ENCODE measurements at places on chromosomes 4 and X. TPM values are rescaled to one million over a fixed set of nuclear protein-coding genes. Genes with fewer than 3 reads are reported as not detected.
A peak's percentile ranks its signal among the peaks of the same experiment; 100 is the strongest.

DNA sequence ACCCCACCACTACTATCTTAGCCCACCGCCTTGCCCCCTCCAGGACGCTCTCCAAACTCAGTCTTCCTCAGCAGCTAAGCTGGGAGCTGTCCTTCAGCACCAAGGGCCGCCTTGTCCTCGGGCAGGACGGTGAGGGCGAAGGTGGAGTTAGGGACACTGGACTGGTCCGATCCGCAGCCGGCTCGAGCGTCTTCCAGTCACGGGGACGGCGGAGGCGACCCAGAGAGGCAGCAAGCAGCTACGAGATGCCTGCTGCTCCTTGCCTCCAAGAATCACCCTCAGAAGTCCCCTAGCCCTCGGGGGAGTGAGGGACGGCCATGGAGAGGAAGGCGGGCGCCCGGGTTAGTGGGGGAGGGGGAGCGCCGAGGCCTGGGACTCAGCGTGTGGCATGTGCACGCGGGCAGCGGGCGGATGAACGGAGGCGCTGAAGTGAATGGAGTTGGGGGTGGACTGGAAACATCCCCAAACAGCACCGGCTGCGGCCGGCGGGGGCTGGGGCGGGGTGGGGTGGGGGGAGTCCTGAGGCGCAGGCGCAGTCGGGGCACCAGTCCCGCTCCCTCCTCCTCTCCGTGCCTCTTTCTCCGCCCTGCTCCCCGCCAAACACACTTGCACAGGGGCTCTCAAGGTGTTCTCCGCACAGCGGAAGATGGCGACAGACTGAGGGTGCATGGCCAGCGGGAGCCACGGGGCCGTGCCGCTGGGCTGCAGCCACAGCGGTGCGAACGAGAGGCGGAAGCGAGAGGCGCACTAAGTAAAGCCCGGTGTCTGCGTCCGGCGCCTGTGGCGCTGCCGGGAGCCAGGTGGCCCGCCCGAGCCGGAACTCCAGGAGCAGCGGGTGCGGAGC, at the start of gene NALF2:
NALF2 (plus strand) TSS at position 545 of the 844 bp plus-strand sequence. CDS start 957 bp downstream, outside the sequence.
- peak; percentile 59 for DNase-seq

DUSP9 gene
- polyA plus RNA-seq: 50.7 TPM

- DNase-seq: no peak
Observed at GRCh38 chr4:125705681-125706080, 390.9 kb downstream of the FAT4 start.

DNA sequence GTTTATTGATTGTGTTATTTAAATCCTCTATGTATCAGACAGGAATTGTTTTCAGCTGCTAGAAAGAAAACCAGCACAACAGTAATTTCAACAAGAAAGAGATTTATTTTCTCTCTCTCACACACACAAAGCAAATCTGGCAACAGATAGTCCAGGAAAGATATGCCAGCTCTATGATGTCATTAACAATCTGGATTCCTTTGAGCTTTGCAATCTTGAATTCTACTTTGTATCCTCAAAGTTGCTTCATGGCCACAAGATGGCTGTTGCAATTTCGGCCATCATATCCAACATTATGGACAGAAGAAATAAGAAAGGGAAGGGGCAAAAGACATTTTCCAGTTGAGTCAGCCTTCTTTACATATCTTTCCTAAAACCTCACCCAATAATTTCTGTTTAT, 19.8 kb upstream of the FMR1 start:
- DNase-seq: no peak

MSX1 gene
- polyA plus RNA-seq: 0.90 TPM

DNA sequence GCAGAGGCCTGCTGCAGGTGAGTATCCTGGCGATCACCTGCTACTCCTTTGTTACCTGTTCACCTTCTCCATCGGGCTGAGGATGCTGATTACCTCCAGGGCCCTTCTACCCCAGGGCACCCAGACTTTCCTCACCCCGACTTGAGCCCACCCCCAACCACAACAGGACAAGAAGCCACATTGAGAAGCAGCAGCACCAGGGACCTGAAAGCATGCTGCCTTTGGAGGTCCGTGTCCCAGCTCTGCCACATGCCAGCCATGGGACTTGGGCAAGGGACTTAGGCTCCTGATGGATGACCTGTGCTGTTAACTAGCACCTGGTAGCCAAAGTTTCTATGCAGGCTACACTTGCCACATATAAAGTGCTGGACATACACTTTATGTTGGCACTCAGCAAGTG, 89.7 kb downstream of the CPZ start:
- DNase-seq: no peak

EVC2 gene
- polyA plus RNA-seq: 9.1 TPM

PCSK1N gene
- polyA plus RNA-seq: 20.2 TPM

GRCh38 chr4:29948451-29948850, 771.7 kb upstream of the PCDH7 start:
- no peak for DNase-seq

DNA sequence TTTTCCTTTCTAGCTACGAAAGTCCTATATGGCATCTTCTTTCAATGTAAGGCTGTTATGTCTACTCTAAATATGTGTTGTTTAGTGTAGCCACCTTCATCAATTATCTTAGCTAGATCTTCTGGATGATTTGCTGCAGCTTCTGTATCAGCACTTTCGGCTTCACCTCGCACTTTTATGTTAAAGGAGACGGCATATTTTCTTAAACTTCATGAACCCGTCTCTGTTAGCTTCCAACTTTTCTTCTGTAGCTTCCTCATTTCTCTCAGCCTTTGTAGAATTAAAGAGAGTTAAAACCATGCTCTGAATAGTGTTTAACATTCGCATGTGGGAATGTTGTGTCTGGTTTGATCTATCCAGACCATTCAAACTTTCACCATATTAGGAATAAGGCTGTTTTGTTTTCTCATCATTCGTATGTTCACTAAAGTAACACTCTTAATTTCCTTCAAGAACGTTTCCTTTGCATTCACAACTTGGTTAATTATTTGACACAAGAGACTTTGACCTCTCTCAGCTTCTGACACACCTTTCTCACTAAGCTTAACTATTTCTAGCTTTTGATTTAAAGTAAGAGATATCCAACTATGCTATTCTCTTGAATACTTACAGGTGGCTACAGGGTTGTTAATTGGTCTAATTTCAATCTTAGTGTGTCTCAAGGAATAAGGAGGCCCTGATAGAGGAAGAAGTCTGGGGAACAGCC, 476.8 kb downstream of the GABRG1 start:
- no peak for DNase-seq

GRCh38 chr4:53479736-53480525, 102.5 kb downstream of the FIP1L1 start:
- DNase-seq: no peak

DNA sequence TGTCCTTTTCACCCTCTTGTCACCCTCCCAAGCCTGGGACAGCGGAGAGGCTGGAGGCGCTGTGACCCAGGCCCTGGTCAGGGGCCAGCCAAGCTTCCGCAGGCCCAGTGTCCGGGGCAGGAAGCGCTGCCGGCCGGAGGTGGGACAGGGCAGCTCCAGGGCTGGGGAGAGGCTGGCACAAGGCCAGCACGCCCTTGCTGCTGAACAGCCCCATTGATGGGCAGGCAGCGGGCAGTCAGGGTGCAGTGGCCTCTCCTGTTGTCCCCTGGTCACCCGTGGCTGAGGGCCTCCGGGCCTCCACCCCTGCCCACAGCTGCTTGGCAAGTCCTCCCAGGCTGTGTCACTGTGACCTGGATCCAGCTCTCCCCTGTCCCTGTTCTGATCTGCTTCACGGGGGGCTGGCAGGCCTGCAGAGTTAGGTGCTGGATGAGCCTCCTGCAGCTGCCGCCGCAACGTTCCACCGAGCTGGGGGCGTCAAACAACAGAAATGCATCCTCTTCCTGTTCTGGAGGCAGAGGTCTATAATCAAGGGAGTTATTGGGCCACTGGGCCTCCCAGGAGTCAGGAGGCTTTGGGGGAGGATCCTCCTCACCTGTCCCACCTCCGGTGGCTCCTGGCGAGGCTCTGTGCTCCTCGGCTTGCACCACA, 107.9 kb downstream of the PSAPL1 start:
- DNase-seq: no peak

GRCh38 chr4:17168571-17168970, 270.1 kb upstream of the LDB2 start:
- DNase-seq: peak; percentile 12

CTAG1B gene
- not detected for polyA plus RNA-seq

DNA sequence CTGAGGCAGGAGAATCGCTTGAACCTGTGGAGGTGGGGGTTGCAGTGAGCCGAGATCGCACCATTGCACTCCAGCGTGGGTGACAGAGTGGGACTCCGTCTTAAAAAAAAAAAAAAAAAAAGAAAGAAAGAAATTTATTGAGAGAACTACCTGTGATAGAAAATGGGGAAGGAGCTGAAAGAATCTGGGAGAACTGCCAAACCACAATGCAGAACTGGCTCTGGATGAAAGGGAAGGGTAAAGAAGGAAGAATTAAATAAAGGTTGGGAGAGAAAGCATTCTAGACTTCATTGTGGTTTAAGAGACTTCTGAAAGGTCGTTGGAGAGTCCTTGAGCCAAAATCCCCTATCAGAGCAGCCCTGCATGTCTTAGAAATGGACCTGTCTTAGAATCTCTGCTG, 567.9 kb upstream of the HTR2C start:
- DNase-seq: no peak

- DNase-seq: no peak
Observed at GRCh38 chr4:56657818-56658217, 23.3 kb downstream of the HOPX start.

- DNase-seq: no peak
Observed at GRCh38 chr4:99759346-99759984, 57.2 kb upstream of the DAPP1 start.

SPINK2 gene
- polyA plus RNA-seq: 0.17 TPM

- DNase-seq: no peak
Observed at GRCh38 chr4:81255524-81255923, 40.5 kb upstream of the PRKG2 start.

MGARP gene
- polyA plus RNA-seq: 0.33 TPM

ALPK1 gene
- polyA plus RNA-seq: 10.2 TPM

DNA sequence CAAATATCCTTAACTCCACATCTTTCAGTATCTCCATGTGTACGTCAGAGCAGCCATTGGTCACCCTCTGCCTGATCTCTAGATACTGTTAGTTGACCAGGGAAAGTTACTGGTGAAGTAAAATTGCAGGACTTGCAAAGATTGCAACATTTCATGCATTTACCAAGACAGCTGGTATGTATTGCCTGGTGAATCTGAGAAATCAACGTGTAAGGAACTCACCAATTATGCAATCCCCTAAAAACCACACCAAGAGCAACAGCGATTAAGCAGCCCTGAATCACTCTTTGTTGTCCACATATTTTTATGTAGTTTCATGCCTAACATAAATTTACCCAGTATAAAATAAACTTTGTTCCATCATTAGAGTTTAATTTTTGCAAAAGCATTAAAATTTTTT, 271.2 kb downstream of the NLGN4X start:
- DNase-seq: no peak

PRRG1 gene
- 25.5 TPM for polyA plus RNA-seq

GRCh38 chr4:11565899-11566298, 137.2 kb upstream of the HS3ST1 start:
- DNase-seq: no peak

CXorf38 gene
- polyA plus RNA-seq: 11.8 TPM

Data from right renal pelvis (tissue), 4 donors.